ENCODE measurements at places on chromosomes 6 and 20. TPM values are rescaled to one million over a fixed set of nuclear protein-coding genes. Genes with fewer than 3 reads are reported as not detected.

The CRISP3 gene
- total RNA-seq, result 0.09 TPM

The NHSL1 gene
- total RNA-seq, result 21.5 TPM

The SAMD10 gene
- 11.6 TPM for total RNA-seq

The PI16 gene
- total RNA-seq, result not detected

The SNX3 gene
- total RNA-seq, result 107 TPM

The SIRPB2 gene
- total RNA-seq, result 0.49 TPM
